ENCODE measurements at places on chromosomes 12 and 14.

GRCh38 chr14:104546591-104547309 is 32.8 kb upstream of the C14orf180 start:
- no peak for DNase-seq

- DNase-seq = no peak
These were observed 307.9 kb downstream of the CACNA1C start for GRCh38 chr12:2360630-2361170.

GRCh38 chr14:61454545-61454944 is 133.2 kb downstream of the PRKCH start:
- no peak for DNase-seq

GRCh38 chr14:82850576-82850975 is 1316.9 kb upstream of the SEL1L start:
- DNase-seq = no peak

- DNase-seq = no peak
These were observed 880.9 kb downstream of the NRXN3 start for GRCh38 chr14:79050787-79051727.

DNA sequence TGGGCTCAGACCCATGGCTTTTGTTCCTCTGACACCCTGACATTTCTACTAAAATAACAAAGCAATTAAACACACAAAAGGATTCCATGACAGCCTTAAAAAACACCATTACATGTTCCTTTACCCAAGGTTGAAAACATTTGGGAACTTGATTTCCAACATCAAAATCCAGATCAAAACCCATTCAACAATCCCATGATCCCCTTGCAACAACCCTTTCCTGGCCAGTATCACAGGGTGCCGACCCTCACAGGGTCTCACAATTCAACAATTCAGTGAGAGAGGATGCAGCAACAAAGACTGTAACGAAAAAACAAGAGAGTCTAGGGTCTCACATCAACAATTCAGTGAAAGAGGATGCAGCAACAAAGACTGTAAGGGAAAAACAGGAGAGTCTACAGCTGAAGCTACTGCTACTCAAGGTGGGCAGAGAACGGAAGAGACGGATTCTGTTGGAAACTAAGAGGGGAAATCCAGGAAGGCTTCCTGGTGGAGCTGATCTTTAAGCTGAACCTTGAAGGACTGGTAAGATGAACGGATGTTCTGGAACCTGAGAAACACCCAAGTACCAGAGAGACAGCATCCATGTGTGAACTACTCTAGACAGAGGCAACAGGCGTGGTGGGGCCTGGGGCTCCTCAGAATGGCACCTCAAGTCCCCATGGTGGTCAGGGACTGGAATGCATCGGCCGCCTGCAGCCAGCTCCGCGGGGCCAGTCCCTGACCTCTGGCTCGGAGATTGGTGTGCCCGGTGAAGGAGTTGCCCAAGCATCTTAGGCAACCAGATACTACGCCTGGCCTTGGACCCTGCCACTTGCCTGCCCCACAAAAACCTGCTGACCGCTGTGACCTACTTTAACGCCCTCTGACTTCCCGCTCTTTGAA is 22.7 kb upstream of the ZFP36L1 start:
- peak; percentile 41 for DNase-seq

GRCh38 chr12:67152451-67152850 is 116.7 kb upstream of the CAND1 start:
- DNase-seq = no peak

- no peak for DNase-seq
These were observed 189.1 kb downstream of the BMP4 start for GRCh38 chr14:53767566-53767965.

- no peak for DNase-seq
These were observed 68.6 kb upstream of the SRRM4 start for GRCh38 chr12:118912697-118913270.

- no peak for DNase-seq
These were observed 16.4 kb downstream of the YARS2 start for GRCh38 chr12:32739279-32739678.

GRCh38 chr12:104435175-104435574 is 21.6 kb upstream of the CHST11 start:
- DNase-seq = no peak

- DNase-seq = no peak
These were observed 16.3 kb upstream of the NAV3 start for GRCh38 chr12:77814386-77814785.

DNA sequence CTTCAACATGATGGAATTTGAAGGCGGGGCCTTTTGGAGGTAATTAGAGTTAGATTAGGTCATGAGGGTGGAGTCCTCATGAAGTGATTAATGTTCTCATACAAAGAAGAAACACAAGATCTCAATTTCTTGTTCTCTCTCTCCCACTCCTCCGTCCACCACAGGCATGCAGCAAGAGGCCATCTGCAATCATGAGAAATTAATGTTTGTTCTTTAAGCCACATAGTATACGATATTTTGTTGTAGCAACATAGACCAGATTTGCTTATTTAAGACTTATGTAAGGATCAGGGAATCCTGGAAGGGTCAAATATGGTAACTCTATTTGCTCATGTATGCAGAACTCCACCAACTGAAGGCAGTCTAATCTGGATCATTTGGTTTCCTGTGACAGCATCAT is 429.0 kb downstream of the LRIG3 start:
- no peak for DNase-seq

- DNase-seq = no peak
These were observed 285.9 kb downstream of the MDGA2 start for GRCh38 chr14:47389535-47389934.

- DNase-seq = no peak
These were observed 133.8 kb upstream of the CPM start for GRCh38 chr12:69066492-69067373.

GRCh38 chr12:104095289-104095688 is 31.0 kb downstream of the HCFC2 start:
- DNase-seq = no peak

DNA sequence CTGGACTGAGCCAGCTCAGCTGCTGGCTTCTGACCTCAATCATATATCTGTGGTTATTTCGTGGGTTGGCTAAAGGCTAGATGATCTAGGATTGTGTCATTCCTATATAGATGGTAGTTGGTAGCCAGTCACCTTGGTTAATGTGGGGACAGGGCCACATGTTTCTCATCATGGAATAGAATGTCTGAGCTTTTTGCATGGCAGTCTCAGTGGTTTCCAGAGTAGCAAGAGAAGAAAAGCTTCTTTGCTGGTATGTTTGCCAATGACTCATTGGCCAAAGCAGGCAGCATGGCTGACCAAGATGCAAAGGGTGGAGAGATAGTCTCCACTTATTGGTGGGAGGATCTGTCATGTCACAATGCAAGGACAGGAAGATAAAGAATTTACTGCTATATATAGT is 746.4 kb upstream of the FLRT2 start:
- DNase-seq = no peak

- no peak for DNase-seq
These were observed 691 bp upstream of the OR6S1 start for GRCh38 chr14:20642182-20642581.

DNA sequence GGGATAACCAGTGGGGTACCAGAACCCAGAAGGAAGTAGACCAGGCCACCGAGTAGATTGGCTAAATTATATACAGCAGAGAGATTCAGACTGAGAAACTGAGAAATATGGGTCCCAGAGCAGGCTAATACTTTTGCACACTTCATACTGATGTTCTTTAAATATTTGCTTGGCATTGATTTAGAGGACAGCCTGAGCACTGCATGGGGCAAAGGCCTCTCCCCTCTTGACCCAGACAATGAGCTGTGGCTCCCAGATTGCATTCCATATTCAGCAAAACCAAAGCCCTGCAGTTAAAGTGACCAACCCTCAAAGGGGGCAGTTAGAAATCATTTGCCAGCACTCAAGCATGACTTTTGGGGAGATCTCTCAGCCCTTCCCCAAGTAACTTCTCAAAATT is 279.2 kb downstream of the SUDS3 start:
- DNase-seq = no peak

DNA sequence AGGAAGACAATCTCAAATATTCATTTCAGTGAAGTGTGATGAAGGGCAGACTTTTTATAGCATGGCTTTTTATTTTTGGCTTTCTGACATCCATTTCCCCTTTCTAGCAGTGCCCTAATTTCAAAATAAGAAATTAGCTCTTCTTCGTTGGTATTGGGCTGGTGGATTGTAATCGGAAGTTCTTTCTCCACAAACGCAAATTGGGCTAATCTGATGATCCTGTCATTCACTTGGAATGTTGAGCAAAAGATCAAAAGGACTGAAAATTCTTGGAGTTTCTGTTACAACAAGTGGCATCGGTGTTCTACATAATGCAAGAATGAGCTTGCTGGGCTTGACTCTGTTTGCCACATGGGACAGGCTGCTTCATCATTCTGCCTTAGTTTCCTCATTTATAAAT is 1182.8 kb downstream of the FLRT2 start:
- no peak for DNase-seq

- no peak for DNase-seq
These were observed 56.1 kb downstream of the APAF1 start for GRCh38 chr12:98701166-98701565.

GRCh38 chr14:55547650-55548315 is 32.2 kb upstream of the KTN1 start:
- no peak for DNase-seq

DNA sequence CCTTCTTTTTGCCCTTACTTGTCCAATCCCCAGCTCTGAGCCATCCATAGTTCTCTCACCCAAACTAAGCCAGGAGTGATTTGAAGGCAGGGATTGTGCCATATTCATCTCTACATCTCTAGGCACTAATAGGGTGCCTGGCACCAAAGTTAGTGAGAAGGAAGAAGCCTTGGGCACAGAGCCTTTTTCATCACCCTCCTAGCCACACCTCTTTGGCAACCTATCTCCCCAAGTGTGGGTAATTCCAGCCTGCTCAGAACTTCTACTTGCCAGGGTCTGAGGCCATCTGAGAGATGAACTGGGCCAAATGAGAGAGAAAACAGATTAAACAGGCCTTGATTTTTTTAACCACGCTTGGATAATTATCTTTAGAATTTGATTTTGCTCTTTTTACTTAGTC is 61.3 kb downstream of the PHLDA1 start:
- DNase-seq = no peak

DNA sequence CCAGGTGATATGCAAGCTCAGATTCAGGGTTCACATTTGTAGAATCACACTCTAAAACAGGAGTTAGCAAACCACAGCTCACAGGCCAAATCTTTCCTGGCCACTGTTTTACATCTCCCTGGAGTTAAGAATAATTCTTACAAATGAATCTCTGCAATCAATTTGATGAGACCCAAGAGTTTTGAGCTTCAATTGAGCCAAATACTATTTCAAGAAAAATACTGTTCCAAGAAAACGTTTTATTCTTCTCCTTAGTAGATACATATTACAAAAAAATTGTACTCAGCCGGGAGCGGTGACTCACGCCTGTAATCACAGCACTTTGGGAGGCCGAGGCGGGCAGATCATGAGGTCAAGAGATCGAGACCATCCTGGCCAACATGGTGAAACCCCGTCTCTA is 2.5 kb downstream of the PTGDR start:
- no peak for DNase-seq

- no peak for DNase-seq
These were observed 45.6 kb upstream of the SGPP1 start for GRCh38 chr14:63773504-63773903.

- DNase-seq = no peak
These were observed 12.6 kb upstream of the RFLNA start for GRCh38 chr12:124282287-124282686.

- no peak for DNase-seq
These were observed 480.7 kb upstream of the RGS6 start for GRCh38 chr14:71451501-71451900.

DNA sequence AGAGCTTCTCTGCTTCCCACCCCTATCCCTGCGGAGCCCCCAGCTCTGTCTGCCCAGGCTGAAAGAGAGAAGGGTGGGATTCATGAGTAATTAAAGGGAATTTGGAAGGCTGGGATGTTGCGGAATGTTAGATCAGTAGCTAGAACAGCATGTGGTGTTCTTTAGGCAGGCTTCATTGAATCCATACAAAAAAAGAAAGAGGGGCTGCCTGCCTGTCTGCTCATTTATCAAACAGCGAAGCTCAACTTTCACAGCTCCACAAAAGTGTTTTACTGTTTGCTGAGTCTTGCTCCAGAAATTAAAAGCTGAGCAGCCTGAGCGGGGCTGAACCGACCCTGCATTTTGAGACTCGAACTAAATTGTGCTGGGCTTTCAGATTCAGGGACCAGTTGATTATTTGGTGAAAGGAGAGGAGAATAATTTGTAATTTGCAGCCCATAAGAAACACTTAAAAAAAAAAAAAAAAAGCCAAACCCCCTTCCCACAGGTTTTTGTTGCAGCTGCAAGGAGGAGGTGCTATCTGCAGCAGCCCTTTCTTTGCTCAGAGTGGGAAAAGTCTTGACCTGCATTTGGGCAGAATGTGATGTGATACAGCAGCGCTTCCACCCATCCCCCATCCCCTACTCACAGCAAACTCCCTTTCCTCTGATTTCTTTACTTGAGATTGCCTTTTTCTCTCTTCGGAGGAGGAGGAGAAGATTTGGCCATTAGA is 89.7 kb downstream of the RFX4 start:
- no peak for DNase-seq

GRCh38 chr12:127685931-127686330 is 581.0 kb upstream of the TMEM132C start:
- no peak for DNase-seq

- no peak for DNase-seq
These were observed 2.1 kb downstream of the TTC6 start for GRCh38 chr14:37597538-37597913.

- peak; percentile 57 for DNase-seq
These were observed 22.2 kb downstream of the MANSC1 start for GRCh38 chr12:12327802-12328201.

DNA sequence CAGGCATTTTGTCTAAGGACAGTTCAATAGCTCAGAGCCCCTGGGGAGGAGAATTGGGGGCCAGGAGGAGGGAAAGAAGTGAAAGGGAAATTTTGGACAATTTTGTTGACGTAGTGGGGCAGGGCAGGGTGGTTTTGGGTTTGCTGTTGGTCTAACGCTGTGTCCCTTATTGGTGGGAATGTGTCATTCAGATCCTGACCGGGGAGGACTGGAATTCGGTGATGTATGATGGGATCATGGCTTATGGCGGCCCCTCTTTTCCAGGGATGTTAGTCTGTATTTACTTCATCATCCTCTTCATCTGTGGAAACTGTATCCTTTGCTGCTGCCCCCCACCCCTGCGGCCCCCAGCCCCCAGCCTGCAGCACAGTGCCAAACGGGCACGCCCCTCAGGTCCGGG is 212.1 kb upstream of the FKBP4 start:
- DNase-seq = no peak

DNA sequence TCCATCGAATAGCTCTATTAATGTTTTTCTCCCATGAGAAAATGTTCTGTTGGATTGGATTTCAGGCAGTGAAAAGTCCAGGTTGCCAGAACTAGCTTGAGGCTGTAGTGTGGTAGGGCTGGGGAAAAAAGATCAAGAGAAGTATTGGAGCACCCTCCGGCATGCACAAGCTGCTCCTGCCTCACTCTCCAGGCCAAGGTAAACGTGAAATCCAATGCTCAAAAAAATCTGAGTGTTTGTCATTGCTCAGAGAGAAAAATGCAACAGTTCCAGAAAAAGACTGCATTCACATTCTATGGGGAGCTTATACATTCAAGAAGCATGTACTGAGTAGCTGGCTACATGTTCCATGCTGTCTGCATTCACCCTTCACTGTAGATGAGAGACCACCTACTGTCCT is 680.9 kb upstream of the TBX3 start:
- DNase-seq = no peak
